ENCODE measurements at places on chromosomes 6 and 20.

DNA sequence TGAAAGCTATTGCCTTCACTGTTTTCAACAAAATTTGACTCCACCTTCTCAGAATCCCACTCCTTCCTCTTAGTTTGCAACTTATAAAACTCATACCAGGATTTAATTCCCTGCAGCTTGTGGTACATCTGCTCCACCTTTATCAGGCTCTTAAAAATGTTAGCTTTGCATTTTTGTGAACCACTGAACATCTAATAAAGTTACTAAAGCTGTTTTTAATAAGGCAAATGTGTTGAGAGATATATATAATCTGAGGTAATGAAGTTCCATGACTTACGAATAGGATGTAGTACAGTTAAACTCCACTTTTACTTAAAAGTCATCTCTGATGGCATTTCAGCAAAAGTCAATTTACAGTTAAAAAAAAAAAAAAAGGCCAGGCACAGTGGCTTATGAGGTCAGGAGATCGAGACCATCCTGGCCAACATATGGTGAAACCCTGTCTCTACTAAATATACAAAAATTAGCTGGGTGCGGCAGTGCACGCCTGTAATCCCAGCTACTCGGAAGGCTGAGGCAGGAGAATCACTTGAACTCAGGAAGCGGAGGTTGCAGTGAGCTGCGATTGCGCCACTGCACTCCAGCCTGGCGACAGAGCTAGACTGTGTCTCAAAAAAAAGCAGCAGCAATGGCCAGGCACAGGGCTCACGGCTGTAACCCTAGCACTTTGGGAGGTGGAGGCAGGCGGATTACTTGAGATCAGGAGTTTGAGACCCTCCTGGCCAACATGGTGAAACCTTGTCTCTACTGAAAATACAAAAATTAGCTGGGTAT lies 106.2 kb downstream of the KIF13A start:
- DNase-seq, result no peak

DNA sequence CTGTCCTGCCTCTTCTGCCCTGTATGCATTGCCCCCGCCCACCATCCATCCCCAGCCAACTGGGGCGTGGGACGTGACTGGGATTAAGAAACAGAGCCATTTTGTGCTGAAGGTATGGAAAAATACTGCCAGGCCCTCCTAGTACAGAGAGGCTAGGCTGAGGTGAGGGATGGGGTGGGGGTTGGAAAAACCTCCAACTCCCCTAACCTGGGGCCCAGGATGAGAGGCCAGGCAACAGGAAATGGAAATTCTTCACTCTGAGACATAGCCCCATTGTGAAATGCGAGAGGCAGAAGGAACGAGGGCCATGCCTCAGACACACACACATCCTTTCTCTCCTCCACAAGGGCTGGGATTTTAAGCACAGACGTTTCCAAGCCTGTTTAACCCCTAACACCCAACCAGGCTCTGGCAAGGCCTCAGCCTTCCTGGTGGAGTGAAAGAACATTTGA lies 19.9 kb downstream of the KCNK5 start:
- DNase-seq, result no peak

GRCh38 chr20:669573-669972 lies 6.0 kb downstream of the SCRT2 start:
- DNase-seq, result no peak

- no peak for DNase-seq
These were observed 17.3 kb upstream of the WFDC2 start for GRCh38 chr20:45452238-45452637.

- no peak for DNase-seq
These were observed 184.3 kb upstream of the SNX9 start for GRCh38 chr6:157638779-157639178.
